ENCODE measurements at places on chromosomes 13 and 19.

GRCh38 chr13:93708308-93709075 is 481.9 kb downstream of the GPC6 start:
- no peak for DNase-seq

- DNase-seq = no peak
Observed at GRCh38 chr13:46684287-46685001, 112.5 kb downstream of the ESD start.

GRCh38 chr13:105213512-105213911 is 1322.0 kb downstream of the EFNB2 start:
- no peak for DNase-seq

DNA sequence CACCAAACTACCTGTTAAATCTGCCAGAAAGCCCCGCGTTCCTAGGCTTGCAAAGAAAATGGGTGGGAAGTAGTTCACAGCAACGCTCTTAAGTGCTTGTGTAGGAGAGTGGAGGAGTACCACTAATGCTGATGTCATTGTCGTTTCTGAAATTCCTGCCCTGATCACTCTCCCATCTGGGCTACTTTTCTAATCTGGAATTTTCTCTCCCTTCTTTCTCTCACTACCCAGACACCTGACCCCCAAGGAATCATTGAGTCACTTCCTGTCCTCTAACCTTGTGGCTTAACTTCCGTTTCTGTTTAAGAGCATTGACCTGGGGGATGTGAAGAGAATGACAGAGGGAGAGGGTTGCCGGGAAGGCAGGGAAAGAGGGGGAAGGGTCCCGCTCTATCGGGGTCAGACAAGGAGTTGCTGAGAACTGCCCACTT is 98.7 kb downstream of the STARD13 start:
- DNase-seq = no peak

DNA sequence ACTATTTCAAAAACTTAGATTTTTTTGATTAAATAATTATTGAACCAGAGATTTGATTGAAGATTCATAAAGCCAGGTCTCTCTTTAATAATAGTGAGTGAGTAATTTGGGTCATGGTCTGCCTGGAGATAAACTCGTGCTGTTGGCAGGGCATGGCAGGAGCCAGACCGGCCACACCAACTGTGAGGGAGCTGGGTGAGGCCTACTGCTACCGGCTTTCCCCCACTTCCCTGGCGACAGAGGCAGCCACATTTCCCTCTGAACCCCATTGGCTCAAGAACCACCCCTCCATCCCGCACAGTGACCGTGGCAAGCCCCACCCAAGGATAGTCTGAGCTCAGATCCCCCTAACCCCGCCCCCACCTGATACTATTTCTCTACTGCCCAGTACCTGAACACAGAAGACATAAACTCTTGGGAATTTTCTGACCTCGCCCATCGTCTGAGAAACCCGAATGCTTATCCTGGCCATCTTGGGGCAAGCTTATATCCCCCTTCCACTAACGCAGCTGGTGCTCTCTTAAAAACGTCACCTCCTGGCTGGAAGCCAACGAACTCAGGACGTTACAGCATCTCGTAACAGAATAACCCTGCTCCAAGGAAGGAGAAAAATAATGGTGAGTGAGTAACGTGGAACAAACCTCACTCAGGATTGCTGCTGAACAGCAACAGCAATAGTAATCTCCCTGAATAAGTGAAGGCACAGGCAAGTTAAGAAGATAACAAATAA is 627.6 kb upstream of the PCDH9 start:
- DNase-seq = no peak

DNA sequence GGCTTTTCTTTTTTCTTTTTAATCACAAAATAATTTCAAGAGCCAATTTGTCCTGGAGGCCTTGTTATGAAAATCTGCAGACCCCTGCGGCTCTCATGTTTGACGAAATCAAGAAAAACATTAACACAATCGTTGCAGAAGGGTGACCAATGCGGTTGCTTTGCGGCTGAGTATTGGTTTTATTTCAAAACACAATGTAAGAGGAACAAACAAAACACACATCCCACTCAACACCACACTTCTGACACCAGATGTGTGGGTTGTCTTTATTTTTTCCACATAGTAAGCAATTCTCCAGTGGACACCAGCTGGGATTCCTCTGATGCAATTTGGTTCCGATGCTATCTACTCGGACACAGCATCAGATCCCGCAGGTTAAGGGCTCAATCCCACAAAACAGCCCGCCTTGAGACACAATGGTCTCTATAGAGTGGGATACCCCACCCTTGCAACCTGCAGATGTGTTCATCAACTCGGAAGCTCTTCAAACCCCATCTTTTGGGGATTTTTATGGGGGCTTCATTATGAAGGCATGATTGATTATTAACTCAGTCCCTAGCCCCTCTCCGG is 21.9 kb upstream of the CCDC124 start:
- DNase-seq = no peak

GRCh38 chr13:50171590-50172282 is 156.5 kb downstream of the KCNRG start:
- DNase-seq = no peak

- no peak for DNase-seq
Observed at GRCh38 chr19:40357640-40358039, 9.1 kb downstream of the PLD3 start.

- no peak for DNase-seq
Observed at GRCh38 chr19:12880551-12881171, 588 bp downstream of the DNASE2 start.

- DNase-seq = no peak
Observed at GRCh38 chr19:45508861-45509691, 1.8 kb downstream of the VASP start.

GRCh38 chr19:47351548-47351947 is 2.4 kb downstream of the DHX34 start:
- DNase-seq = no peak

DNA sequence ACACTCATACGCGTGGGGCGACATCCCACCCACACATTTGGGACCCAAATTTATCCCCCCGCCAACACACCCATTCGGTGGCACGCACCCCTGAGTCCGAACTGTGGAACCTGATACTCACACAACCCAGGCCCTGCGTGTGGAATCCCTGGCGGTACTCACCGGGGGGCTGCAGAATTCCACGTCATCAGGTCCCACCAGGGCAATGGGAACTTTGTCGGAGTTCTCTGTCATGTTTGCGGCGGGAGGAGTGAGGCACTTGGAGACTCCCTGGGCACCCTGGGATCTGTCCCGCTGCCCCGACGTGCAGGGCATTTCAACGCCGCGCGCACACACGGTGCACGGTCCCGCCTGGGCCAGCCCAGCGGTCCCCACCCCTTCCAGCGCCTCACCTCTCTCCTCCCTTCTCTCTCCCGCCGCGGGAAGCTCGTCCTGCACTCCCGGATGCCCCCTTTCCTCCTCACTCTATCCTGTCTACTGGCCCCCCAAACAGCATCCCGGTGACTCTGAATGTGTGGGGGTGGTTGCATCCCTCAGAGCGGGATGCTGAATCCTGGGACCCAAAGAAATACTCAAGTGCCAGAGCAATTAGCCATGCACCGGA is at the start of gene CNMD:
TSS of gene CNMD (minus strand) at position 353 of the 604 bp plus-strand sequence. CDS start at position 234, 119 bp downstream.
- no peak for DNase-seq

DNA sequence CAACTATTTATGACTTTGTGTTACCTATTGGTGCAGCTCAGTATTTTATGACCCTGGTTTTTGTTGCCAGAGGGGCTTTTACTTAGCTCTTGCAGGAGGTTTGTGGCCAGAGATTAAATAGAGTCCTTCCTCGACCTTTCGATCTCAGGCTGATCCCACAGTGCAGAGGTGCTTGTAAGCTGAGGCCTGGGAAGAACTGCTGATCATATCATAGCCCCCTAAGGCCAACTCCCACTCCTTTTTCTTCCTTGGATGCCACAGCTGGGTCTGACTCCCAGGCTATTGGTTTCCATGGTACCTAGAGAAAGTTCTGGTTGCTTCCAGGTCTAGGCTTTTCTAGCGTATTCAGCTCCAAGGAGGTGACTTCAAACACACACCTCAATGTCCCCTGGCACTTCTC is 324.9 kb downstream of the FOXO1 start:
- DNase-seq = no peak

DNA sequence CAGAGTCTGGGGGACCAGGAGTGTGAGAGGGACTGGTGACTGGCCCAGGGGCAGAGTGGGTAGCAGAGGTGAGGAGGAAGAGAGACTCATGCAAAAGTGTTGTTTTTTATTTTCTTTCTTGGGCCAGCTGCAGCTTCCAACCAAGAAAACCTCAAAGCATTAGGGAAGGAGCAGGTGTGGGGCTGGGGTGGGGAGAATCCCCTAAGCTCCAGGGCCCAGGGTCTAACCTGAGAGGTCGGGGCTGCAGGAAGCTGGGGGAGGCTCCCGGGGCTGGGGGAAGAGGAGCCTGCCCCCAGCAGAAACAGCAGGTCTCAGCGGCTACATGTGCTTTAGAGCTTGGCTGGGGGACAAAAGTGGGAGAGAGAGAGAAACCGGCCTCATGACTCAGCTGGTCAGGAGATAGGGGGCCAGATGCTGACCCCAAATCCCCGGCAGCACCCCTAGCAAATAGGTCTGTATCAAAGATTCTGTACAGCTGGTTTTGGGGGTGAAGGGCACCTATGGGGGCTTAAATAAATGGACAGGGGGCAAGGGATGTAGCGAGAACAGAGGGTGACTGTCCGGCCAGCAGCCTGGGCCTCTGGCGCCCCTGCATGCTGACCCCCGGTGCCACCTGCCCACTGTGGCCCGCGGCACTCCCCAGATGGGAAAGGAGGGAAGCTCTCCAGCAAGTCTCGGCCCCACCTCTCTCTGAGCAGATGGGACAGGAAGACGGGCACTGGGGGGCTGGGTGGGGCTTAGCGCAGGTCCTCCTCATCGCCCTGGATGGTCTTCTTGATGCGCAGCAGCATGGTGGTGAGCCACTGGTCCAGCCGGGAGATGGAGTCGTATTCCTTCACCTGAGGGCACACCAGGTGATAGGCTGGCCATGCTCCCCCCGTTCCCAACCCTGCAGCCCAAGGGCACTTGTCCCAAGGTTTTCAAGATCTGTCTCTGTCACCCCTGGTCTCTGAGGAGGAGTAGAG is 3.8 kb upstream of the KPTN start:
- DNase-seq = no peak

All from stimulated activated CD8-positive, alpha-beta memory T cell treated with anti-CD3 and anti-CD28 coated beads, Interleukin-15, amount 100 ng/mL, for 1 hour (primary cell).